ENCODE measurements at places on chromosomes 2 and 18. TPM values are rescaled to one million over a fixed set of nuclear protein-coding genes. Genes with fewer than 3 reads are reported as not detected.

STPG4 gene
- 0.20 TPM for total RNA-seq

SLC9A4 gene
- not detected for total RNA-seq

UGT1A1 gene
- not detected for total RNA-seq

IKZF2 gene
- 5.5 TPM for total RNA-seq

RAX gene
- not detected for total RNA-seq

HOXD13 gene
- not detected for total RNA-seq

VIL1 gene
- total RNA-seq = under 0.01 TPM

SOWAHC gene
- 21.9 TPM for total RNA-seq

CCDC74B gene
- 2.2 TPM for total RNA-seq

EMILIN1 gene
- 51.6 TPM for total RNA-seq

CFC1 gene
- total RNA-seq = not detected

NRBP1 gene
- 89.7 TPM for total RNA-seq

ASAP2 gene
- total RNA-seq = 59.0 TPM

IL36B gene
- total RNA-seq = not detected

IFIH1 gene
- 4.0 TPM for total RNA-seq

TUBB8B gene
- not detected for total RNA-seq

EIPR1 gene
- 34.5 TPM for total RNA-seq

RABL2A gene
- 13.9 TPM for total RNA-seq

DAPL1 gene
- total RNA-seq = not detected

DSC2 gene
- total RNA-seq = not detected

Data from subcutaneous preadipocyte (primary cell).